ENCODE measurements at places on chromosomes 3 and 15.

DNA sequence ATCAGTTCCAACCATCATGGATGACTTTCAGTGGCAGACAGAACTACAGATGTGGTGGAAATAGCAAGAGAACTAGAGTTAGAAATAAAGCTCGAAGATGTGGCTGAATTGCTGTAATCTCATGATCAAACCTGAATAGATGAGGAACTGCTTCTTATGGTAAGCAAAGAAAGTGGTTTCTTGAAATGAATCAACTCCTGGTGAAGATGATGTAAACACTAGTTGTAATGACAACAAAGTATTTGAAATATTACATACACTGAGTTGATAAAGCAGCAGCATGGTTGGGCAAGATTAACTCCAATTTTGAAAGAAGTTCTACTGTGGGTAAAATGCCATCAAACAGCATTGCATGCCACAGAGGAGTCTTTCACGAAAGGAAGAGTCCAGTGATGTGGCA is 131.7 kb upstream of the FAM3D start:
- no peak for DNase-seq

DNA sequence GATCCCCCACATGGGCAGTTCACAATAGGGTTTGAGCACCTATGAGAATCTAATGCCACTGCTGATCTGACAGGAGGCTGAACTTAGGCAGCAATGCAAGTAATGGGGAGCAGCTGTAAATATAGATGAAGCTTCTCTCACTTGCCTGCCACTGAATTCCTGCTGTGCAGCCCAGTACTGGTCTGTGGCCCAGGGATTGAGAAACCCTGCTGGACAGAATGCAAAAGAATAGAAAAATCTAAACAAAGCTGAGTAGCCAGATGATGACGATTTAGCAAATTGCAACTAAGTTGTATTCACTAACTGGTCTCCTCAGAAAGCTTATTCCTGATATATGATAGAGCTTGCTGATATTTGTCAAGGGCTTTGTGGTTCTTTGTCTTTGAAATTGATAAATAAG is 34.3 kb upstream of the APH1B start:
- no peak for DNase-seq

DNA sequence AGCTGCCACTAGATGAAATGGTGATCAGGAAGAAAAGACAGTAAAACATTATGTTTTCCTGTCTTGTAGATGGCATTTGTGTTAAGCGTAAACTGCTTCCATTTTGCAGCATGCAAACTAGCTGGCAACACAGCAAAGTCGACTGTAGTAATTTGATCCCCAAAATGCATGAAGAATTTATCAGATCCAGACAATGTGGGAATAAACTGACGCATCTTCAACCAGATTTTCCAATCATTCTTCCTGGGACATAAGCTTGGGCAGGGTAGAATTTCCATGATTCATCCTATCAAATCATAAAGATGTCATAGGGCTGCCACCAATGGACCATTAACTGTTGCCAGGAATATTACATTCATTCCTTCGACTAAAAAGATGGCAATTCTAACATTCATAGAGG is 260.3 kb downstream of the ERC2 start:
- no peak for DNase-seq

- DNase-seq, result no peak
Observed at GRCh38 chr3:155520463-155520862, 224.4 kb downstream of the PLCH1 start.

GRCh38 chr3:100198579-100199269 is 62.1 kb upstream of the TBC1D23 start:
- DNase-seq, result no peak

DNA sequence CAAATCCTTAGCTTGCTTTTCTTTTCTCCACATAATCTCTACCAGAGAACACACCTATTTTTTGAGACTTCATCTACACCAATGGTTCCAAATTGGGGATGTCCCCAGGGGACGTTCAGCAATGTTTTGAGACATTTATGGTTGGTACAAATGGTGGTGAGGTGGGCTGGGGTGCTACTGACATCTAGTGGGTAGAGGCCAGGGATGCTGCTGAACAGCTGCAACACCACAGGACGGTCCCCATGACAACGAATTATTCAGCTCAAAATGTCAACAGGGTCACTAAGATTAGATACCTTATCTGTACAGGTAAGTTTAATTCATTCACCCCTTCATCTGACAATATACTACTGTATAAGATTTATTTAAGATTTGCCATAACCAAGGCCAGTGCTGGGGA is 14.4 kb downstream of the GK5 start:
- peak; percentile 38 for DNase-seq

DNA sequence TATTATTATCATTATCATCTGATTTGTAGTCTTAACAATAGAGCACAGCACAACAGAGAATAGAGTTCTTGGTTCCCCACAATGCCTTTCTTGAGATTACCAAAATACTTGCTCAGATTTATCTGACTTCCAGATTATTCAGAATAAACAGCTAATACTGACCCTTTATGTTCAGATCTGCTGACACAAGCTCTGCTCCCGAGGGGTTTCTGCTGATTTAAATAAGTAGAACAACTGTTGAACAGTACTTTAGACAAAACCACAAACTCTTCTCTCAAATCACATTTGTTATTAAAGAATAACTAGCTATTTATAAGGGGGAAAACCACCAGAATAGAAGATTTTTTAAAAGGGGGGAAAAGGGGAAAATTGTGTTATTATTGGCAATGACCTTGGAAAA is 380.2 kb upstream of the ATP11B start:
- peak; percentile 26 for DNase-seq

GRCh38 chr15:45185903-45186770 is 1.6 kb downstream of the SHF start:
- DNase-seq, result no peak

DNA sequence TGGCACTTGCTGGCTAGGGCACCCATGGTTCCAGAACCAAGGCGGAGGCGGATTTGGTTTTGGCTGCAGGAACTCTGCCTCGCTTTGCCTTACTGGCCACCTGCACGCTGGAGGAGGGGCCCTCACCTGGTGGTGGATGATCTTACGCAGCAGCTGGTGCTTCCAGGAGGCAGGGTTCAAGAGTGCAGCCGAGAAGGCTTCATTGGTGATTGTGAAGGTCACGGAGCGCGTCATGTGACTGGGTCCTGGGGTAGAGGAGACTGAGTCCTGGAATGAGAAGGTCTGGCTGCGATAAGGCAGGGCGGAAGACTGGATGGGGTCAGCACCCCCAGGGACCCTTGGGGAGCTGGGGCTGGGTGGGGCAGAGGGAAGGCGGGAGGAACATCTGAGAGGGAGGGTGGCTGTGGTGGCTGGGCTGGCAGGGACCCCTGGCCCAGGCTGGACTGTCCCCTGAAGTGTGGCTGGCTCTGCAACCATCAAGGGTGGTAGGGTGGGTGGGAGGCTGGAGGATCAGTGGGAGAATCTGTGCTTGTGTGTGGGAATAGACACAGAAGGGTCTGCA is 25.8 kb upstream of the GOLGA6C start:
- no peak for DNase-seq

DNA sequence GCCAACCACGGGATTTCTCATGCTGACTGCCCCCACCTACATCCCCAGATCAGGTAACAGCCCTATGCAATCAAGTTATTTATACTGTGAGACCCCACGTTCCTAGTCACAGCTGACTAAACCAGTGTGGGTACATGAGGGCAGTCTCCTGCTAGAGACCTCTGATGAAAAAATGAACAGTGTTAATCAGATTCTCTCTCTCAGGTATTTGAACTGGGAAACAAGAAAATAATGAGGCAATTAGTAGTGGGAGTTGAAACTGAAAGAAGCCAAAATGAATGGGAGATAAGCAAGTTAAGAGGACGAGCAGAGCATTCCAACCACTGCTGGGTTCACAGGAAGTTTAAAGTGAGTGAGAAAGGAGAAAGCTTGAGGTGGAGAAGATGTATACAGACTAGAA is 98.5 kb upstream of the MYO5C start:
- no peak for DNase-seq

- DNase-seq, result peak; percentile 53
Observed at GRCh38 chr3:122774564-122774963, 19.1 kb downstream of the HSPBAP1 start.

DNA sequence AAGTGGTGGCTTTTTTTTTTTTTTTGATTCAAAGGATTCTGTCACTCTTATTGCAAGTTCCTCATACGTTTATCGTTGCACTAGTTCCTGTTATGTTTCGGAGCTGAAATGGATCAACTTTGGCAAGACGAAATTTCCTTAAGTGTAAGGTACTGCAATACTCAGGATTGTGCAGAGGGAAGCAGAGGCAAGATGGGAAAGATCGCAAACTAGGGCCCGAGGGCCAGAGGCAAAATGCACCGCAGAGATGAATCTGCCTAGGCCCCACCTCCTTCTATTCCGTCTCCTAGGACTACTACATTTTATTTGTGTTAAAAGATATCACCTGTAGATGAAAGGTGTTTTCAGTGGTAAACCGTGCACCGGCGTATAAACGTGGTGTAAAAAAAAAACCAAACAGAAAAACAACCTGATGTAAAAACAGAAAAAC is 331 bp downstream of the RNU6-1 start:
- peak; percentile 70 for DNase-seq

GRCh38 chr3:30082652-30083051 is 523.7 kb upstream of the TGFBR2 start:
- DNase-seq, result no peak

GRCh38 chr3:13535905-13536304 is 13.0 kb upstream of the FBLN2 start:
- DNase-seq, result no peak

GRCh38 chr3:178669022-178669601 is 132.9 kb downstream of the KCNMB2 start:
- DNase-seq, result peak; percentile 23

- DNase-seq, result no peak
Observed at GRCh38 chr3:13824521-13825310, 55.2 kb downstream of the WNT7A start.

DNA sequence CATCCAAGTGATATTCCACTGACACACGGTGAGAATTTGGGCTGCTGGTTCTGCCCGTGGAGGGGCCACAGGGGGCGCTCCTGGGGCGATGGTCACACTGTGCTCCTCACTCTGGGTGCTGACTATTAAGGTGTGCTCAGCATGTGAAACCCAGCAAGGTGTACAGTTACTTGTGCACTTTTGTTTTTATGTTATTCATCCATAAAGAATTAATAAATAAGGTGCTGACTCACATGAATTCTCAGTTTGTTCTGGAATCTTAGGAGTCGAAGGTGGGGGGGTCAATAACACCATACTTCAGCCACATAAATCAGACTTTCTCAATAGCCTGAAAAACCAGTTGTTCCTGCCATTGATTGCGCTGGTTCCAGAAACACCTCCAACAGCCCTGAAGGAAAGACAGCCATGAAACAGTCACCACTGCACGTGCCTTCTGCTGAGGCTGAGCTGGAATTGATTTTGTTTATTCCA is 53.5 kb upstream of the SPATA12 start:
- DNase-seq, result peak; percentile 26

GRCh38 chr15:81163961-81164800 is 30.1 kb downstream of the CFAP161 start:
- peak; percentile 50 for DNase-seq

GRCh38 chr3:68007621-68008226 is 353.3 kb upstream of the SUCLG2 start:
- no peak for DNase-seq

DNA sequence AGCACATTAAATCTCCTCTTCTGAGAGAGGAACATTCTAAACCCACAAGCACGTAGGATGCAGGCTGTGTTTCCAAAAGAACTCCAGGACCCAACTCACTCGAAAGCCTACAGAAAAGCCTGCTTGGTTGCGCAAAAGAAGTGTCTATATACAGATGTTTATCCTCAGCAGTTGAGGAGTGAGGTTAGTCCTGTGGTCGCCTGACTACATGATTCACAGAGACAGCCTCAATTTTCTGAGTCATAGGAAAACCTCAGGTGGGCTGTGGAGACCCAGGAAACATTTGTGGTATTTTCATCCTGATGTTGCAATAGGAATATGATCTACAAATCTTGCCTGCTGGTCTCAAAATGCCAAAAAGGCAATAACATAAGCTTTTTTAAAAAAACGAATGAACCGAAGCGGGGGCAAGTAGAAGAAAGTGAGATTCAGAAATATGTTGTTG is 183.8 kb upstream of the THRB start:
- peak; percentile 11 for DNase-seq

Data from SK-MEL-5 (cell line).